Activated T-helper 1 cell treated with anti-CD3 and anti-CD28 coated beads, Interleukin-2, amount 50 U/mL, for 16 hours (primary cell): ENCODE measurements at places on chromosomes 7 and 10.

- DNase-seq, result no peak
These were observed 122.2 kb upstream of the SP4 start for GRCh38 chr7:21305455-21306235.

- no peak for DNase-seq
These were observed 92.1 kb downstream of the PPP1R3C start for GRCh38 chr10:91540733-91541132.

- DNase-seq, result no peak
These were observed 29.6 kb downstream of the FAM133B start for GRCh38 chr7:92560602-92561001.

DNA sequence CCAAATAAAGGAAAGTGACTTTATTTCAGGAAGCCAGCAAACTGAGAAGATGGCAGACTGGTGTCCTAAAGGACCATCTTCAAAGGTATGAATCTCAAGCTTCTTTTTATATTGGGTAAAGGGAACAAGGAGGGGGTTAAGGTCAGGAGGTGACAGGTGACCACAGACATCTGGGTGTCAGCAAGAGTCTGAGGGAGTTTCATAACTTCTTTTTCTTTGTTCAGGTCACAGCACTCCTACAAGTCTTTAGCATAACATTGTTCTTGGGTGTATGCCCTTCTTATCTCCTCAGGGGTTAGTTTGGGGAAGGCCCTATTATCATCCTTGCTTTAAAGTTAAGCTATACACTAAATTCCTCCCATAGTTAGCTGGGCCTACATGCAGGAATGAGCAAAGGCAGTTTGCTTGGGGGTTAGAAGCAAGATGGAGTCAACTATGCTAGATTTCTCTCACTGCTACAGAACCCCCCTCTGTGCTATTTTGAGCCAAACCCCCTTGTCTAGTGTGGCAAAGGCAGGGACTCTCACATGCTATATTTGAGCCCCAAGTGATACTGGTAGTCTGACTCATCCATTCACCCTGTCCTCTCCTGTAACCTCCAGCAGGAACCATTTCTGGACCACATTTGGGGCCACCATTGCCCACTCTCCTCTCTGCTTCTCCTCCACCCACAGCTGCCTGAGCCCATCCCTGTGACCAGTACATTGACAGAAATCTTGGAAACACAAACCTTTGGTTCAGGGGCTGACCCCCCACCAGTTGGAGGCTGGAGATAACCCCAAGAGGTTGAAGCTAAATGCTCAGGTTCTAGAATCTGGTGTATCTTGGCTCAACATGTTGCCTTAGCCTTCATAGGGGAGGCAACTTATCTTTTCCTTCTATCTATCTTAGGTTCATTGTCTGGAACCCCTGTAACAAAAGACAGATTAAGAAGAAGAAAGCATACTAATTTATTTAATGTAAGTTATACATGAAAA is 55.5 kb upstream of the LRGUK start:
- no peak for DNase-seq

- DNase-seq, result no peak
These were observed 688.9 kb upstream of the POT1 start for GRCh38 chr7:125618516-125618915.

DNA sequence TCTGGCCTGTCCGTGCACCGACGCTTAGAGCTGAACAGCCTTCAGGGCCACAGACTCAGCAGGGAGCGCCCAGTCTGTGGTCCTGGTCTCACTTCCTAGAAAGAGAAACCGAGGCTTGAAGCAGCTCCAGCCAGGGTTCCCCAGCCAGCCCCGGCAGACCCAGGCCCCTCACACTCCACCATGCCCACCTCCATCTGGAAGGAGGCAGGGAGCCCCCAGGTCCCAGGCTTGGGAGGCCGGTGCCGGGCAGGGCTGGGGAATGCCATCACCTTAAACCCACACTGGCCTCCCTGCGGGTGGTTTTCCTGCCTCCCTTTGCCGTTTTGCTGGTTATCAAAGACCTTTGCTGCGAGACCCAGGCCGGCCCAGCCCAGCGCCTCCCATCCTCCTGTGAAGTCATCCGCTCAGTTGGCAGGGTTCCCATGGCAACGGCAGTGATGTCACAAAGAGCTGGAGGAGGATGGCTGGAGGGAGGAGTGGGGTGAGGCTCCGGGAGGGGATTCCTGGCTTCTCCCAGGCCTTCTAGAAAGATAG is 24.0 kb downstream of the ELFN1 start:
- DNase-seq, result no peak

DNA sequence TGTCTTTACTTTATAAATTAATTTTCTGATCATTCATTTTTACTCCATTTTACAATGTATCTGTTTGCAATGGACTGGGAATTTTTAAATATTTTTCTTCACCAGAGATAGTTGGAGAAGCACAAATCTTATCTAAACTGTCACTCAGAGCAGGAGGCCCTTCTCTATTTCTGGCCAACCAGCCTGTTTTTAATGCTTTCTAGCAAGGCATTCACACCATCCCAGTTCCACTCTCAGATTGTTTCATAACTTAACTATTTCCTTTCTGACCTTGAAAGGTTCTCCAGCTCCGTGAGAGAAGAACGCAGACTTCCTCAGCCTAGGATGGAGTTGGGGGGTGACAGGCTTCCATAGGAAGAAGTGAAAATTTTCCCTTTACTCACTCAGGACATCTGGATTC is 155.8 kb downstream of the SKIDA1 start:
- DNase-seq, result no peak

DNA sequence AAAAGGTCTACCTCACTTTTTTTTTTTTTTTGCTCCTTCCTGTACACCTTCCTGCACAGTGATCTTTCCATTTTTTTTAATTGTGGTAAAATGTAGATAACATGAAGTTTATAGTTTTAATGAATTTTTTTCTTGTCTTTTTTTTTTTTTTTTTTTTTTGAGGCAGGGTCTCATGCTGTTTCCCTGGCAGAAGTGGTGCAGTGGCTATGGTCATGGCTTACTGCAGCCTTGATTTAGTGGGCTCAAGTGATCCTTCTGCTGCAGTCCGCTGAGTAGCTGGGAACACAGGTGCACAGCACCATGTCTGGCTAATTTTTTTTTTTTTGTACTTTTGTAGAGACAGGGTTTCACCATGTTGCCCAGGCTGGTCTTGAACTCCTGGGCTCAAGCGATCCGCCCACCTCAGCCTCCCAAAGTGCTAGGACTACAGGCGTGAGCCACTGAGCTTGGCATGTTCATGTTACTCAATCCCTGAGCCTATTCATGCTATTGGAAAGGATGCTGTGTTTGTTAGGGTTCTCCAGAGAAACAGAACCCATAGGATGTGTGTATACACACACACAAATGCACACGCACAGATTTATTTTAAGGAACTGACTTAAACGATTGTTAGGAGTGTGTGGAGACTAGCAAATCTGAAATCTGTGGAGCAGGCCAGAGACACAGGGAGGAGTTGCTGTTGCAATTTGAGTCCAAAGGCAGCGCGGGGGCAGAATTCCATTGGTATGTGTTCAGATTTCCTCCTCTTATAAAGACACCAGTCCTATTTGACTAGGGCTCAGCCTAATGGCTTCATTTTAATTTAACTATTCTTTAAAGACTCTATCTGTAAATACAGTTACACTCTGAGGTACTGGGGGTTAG is 29.1 kb downstream of the GALNT11 start:
- no peak for DNase-seq

DNA sequence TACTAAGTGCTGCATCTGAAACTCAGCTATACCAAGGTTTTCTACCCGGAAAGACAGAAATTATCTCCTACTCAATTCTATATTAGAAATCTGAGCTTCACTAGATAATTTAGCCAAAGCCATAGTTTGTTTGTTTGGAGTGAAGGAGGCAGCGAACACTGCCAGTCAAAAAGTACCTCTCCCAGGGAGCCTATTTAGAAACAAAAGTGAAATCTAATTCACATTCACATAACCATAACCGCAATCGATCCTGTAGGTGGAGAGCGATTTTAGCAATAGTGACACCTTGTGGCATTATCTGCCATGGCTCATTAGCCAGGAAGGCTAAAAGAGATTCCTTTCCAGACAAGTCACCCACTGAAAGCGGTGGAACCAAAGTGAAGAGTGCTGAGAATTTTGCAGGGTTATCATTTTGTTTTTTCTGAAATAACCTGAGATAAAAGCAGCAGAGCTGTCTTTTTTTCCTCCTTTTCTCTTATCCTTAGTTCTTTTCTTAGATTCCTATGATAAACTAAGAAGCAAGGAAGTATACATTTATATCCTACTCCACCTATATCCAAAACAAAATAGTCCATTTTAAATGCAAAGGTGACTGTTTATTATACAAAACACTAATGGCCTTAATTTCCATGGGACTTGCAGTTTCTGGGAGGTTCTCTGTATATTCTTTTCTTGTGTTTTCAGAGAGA is 83.7 kb upstream of the BET1 start:
- no peak for DNase-seq

DNA sequence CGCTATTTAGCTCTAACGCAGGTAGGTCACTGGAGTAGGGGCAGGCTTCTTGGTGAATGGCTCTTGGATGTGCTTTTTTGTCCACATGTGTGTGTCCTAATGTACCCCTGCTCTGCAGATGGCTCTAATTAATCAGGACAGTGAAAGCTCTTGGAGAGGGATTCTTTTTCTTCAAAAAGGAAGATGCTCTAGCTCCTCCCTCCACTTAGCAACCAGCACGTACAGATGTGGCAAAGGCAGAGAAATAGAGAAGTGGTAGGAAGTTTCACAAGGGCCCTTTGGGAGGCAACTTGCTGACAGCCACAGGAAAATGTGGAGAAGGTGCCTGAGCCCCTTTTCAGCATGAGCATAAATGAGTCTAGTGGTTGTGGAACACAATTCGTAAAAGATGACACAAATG is 221.7 kb downstream of the PLXNA4 start:
- DNase-seq, result no peak

GRCh38 chr10:10514797-10515196 is 502.9 kb upstream of the CELF2 start:
- DNase-seq, result no peak

- DNase-seq, result no peak
These were observed 84.9 kb downstream of the ZNF365 start for GRCh38 chr10:62459072-62459471.

- DNase-seq, result peak; percentile 76
These were observed 40.0 kb downstream of the HK1 start for GRCh38 chr10:69318106-69318866.

- no peak for DNase-seq
These were observed 134.5 kb downstream of the C10orf105 start for GRCh38 chr10:71584902-71585563.

- no peak for DNase-seq
These were observed 201.2 kb downstream of the CCDC3 start for GRCh38 chr10:12800302-12800701.

DNA sequence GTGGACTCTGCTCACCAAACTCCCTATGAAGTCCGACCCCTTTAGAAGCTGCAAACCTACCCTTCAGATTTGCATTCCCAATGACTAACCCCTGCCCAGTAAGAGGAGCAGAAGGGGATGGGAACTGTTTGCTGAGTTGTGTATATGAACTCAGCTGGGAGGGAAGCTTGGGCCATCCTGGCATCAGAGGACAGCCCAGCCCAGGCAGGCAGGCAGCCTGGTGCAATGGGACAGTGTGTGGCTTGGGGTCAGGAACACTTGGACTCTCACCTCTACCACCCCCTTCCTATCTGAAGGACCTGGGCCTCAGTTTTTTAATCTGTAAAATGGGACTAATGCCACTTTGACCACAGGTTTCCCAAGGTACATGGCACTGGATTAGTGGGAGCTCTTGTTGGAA is 147.4 kb upstream of the GPR26 start:
- DNase-seq, result no peak

- no peak for DNase-seq
These were observed 91.2 kb downstream of the LHPP start for GRCh38 chr10:124552691-124553276.

GRCh38 chr7:105585850-105586500 is 4.7 kb upstream of the EFCAB10 start:
- no peak for DNase-seq

- DNase-seq, result no peak
These were observed 467.4 kb upstream of the FZD8 start for GRCh38 chr10:36109399-36110023.

DNA sequence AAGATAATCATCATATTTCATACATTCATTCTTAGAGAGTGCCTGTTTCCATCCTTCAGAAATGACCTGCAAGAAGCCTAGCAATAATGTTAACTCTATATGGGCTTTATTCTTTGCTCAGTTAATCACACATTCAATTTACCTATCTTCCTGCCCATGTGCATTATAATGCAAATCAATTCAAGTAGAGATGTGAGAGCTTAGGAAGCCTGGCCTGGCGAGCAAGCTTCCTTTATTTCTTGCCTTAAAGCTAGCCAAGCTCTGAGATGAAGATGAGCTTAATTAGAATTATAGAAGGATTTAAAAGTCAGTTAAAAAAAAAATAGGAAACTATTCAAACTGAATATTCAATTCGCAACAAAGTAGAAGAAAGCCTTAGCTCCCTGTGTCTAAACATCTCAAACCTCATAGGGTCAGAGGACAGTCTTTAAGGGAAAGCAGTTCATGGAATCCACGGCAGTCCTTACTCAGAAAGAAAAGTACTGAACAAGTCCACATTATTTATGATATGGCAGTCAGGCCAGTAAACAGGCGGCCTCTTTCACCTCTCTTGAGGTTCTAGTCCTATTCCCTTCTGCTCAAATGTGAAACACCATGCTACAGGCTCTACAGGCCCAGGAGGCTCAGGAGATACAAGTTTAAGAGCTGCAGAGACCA is 214.1 kb downstream of the TFEC start:
- no peak for DNase-seq

- no peak for DNase-seq
These were observed 32.9 kb downstream of the TMEM168 start for GRCh38 chr7:112757337-112757736.

DNA sequence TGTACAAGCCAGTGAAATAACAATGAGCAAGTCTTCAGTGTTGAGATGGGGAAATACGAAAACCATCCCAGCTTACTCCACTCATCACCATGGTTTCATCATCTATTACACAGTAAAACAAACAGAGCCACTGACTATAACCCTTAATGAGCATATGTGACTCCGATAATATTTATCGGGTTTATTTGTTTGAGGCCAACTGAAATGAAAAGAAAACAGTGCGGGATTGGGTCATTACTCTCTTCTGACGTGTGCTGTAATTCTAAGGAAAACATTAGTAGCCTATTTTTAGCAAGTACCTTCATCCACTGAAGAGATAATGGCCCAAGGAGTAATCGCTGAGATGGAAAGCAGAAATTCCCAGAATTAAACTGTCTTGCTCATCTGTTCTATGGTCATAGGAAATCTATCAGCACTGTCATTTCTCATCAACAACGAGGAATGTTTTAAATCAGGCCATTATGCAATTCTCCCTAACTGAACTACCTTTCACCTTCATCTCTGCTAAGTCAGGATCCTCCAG is 716.5 kb downstream of the INHBA start:
- DNase-seq, result no peak

DNA sequence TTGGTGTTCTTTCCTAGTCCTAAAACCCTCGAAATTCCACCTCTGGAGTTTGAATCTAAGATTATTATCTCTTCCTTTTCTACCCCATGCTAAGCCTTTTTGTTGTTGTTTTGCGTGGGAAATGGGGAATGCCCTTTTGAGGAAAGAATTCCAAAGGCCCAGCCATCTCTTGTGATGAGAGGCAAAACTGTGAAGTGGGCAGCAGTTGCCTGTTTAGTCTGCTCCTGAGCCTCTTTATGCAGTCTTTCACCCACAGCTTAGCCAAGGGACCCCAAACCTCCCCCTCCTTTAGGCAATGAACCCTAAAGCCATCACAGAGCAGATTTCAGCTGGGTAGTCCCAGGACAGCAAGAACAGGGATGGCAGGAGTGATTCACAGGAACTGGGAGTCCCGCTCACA is 95.5 kb downstream of the DNMBP start:
- no peak for DNase-seq

- no peak for DNase-seq
These were observed 6.9 kb downstream of the PRKAR2B start for GRCh38 chr7:107051376-107051775.

- no peak for DNase-seq
These were observed 1.8 kb upstream of the HOXA11 start for GRCh38 chr7:27186668-27187474.
